ENCODE measurements at places on chromosomes 2 and 18.
A peak's percentile ranks its signal among the peaks of the same experiment; 100 is the strongest.

- DNase-seq: no peak
Observed at GRCh38 chr18:21450503-21450902, 150.0 kb downstream of the ESCO1 start.

GRCh38 chr2:44362207-44363015, 664 bp downstream of the CAMKMT start:
- DNase-seq: peak; percentile 41

DNA sequence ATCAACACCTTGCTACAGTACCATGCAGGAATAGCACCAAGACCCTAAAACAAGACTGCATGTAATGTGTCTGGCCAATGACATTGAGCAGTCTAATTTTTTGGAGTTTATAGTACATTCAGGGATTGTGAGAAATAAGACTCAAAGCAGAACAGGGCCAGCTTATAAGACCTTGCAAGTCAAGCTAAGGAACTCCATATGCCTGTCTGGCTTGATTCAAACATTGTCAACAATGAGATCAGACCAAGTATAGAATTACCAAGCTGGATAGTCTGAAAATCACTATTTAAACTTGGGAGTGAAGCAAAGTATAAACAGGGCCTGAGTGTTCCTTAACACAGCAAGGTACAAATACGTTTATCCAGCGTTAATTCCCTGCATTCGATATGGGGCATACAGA, 370.9 kb downstream of the CNTNAP5 start:
- no peak for DNase-seq

DNA sequence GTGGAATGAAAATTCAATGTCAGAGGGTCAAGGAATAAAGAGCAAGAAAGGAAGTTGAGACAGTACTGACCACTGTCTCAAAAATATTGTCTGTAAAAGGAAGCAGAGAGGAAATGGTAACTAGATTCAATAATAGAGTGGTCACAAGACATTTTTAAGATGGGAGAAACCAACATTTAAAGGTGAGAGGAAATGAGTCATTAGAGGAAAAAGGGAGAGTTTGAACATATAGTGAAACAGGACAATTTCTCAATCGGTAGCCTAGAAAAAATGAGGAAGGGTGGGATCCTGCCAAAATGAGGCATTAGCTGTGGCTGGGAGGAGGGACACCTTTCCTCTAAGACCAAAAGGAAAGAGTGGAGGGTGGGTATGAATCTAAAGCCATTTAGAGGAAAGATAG, 288.5 kb downstream of the SP3 start:
- DNase-seq: no peak

DNA sequence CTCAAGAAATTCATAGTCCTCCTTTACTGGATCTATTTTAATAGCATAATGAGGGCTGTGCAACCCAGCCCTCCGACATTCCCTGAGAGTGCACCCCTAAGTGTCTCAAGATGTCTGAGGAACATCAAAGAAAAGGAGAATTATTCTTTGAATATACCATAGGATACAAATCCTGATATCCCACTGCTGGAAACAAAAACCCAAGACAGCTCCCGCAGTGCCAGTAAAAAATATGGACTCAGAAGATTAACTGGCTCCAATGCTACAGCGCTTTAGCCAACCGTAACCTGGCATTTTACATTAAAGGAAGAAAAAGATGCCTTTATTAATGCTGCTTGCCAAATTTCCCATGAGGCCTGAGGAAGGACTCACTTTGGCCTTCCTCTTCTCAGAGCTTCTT, 168.4 kb downstream of the TTC32 start:
- DNase-seq: no peak

GRCh38 chr2:70647873-70648481, 94.4 kb upstream of the TGFA start:
- peak; percentile 56 for DNase-seq

DNA sequence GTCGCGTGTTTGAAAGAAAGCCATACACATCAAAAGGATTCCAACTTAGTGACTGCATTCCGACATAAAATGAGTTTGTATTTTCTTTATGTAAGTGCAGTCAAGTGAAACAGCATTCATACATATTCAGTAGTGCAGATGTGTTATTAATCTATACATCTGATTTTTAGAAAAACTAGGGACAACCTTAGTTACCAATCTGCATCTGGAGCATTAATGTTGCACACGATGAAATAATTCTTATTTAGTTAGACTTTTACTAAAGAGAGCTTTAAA, 1.9 kb downstream of the GORASP2 start:
- DNase-seq: peak; percentile 3

DNA sequence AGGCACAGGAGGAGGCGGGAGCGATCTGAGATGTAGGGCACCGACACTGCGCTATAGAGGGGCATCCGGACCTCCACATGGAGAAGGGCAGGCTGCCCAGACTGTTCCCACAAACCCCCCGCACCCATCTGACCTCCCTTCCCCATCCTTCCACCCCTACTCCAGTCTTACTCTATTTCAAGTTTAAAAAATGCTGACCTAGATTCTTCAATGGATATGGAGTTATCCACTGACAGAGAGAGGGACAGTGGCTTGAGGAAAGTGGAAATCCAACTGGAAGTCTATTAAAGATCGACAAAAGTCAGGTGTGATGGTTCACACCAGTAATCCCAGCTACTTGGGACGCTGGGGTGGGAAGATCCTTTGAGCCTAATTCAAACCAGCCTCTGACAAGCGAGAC, 5.1 kb upstream of the DGUOK start:
- no peak for DNase-seq

DNA sequence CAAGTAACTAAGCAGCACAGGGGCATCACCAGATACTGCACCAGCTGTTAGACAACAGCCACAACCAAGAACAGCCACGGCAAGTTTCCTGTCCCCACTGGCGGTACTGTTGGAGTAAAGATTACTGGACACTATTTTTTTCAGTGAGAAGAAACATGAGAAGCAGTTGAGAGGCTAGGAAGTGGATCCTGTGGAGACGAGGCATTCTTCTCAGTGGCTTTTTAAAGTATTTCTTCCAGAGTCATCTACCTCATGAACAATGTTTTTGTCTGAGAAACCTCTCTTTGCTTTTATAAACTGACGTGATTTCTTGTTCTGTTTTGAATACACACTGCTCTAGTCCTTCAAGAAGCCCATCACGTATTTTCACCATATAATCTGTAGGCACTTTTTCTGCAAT, 18.8 kb downstream of the TM4SF20 start:
- no peak for DNase-seq

- no peak for DNase-seq
Observed at GRCh38 chr2:173386738-173387065, 32.0 kb downstream of the CDCA7 start.

DNA sequence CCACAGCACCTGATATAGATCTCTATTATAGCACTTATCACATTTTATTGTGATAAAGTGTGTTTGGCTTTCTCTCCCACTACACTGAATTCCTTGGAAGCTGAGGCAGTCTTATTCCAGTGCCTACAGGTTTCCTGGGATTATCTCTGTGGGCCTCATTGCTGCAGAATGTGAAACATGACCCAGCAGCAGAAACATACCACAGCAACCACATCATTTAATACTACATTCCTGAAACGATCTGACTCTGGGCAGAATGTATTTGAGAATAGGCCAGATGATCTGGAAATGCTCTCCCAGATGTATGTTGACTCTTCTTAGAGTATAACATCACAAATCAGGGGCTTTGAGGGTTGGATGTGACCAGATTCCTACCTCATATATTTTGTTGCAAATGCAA, 323.5 kb upstream of the TANK start:
- peak; percentile 98 for DNase-seq

GRCh38 chr2:127226520-127227263, 6.6 kb upstream of the CYP27C1 start:
- DNase-seq: peak; percentile 73

DNA sequence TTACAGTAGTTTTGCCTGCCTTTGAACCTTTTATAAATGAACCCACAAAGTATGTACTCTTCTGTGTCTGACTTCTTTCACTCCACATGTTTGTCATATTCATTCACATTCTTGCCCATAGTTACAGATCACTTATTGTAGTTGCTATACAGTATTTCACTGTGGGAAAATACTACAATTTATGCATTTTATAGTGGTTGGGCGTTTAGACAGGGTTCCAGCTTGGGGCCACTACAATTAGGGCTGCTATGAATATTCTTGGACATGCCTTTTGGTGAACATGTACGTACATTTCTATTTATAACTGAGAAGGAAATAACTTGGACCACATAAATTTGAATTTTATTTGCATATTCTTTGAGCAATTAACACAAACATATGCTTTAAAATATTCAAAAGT, 15.4 kb upstream of the PMAIP1 start:
- peak; percentile 47 for DNase-seq

DNA sequence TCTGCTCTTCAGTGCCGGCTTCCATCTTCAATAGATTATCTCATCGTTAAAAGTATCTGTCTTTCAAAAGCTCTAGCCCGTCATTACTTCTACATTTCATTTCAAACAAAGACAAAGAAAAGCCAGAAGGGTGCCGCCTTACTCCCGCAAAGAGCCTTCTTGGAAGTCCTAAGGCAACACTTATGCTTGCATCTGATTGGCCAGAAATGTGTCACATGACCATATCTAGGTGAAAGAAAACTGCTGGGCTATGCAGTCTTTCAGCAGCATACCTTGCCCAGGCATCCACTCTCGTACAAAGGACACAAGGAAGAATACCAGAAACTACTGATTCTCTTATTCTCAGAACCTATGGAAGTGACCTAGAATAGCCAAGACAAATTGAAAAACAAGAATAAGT, 217.1 kb upstream of the SLC35G4 start:
- DNase-seq: no peak

- no peak for DNase-seq
Observed at GRCh38 chr2:82494739-82495138, 1964.3 kb downstream of the SUCLG1 start.

- no peak for DNase-seq
Observed at GRCh38 chr2:198611201-198611600, 806.8 kb downstream of the PLCL1 start.

DNA sequence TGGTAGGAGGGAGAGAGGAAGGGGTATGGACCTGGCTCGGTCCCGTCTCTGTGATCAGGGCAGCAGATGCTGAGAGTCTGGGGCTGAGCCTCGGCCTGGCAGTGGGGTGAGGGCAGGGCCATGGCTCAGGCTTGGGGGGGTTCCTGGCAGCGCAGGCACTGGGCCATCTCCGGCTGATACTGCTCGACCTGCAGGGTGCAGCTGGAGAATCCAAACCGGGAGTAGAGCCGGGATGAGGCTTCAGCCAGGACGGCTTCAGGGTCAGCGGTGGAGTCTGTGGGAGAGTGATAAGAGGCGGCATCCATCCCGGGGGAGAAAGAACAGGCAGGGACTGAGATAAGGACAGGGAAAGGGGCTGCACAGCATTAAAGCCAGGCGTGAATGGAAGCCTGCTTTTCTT, 7.7 kb downstream of the SLC30A3 start:
- DNase-seq: no peak

GRCh38 chr2:151040039-151040438, 221.6 kb downstream of the RBM43 start:
- DNase-seq: peak; percentile 35

GRCh38 chr2:218228366-218229090, 11.5 kb downstream of the ARPC2 start:
- no peak for DNase-seq

DNA sequence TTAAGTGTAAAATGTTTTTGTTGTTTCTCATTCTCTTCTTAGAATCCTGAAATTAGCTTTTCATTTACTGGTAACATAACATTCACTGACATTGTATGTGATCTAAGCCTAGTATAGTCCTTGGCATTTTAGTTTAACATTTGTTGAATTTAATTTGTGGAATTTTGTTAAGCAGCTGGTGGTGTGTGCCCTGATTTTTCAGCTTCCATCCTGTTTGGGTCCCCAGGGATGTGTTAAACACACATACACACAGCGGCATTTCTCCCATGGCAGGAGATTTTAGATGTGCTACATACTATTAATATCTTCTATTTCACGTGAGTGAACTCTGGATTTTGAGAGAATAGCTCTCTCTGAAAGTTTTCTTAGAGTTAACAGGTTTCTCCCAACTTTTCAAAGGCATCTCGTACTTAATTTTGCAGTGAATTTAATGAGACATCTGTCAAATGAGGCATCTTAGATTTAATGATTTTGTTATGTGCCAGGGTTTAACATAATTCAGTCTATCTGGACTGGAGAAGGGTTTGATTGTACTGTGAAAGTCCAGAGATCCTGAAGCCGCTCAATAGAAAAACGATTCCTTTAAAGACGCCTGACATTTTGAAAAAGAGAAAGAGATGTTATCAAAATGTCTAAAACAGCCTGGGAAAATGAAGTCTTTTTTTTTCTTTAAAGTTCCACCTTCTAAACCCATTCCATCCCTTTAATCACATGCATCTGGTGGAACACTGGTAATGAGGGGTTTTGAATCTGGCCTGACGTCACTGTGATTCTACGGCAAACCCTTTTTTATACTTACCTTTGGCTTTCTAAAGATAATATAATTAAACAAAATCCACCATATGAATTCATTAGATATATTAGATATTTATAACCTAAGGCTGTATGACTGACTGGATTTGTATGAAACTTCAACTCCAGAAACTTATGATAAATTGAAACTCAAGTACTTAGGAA, 6.8 kb downstream of the PHLPP1 start:
- DNase-seq: no peak

DNA sequence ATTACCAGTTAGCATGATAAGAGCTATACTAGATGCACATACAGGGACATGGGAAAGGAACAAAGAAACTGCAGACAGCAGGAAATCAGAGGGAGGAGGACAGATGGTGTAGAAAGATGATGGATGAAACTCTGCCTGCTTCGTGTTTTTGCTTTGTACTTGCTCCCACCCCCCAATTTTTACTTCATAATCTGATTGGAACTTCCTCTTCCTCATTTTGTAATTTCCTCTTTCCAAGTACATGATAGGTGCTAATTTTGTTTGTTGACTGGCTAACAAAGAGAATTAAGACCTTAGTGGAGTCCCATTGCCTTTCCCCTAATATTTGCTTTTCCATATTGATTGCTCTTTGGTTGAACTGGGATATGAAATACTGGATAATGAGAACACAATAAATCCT, 76.0 kb upstream of the PELI1 start:
- DNase-seq: no peak
